ENCODE measurements at places on chromosomes 3 and 15. TPM values are rescaled to one million over a fixed set of nuclear protein-coding genes. Genes with fewer than 3 reads are reported as not detected.

The INSYN1 gene
- total RNA-seq = not detected

GRCh38 chr3:65723985-65724384 lies 314.7 kb downstream of the MAGI1 start:
- DNase-seq = no peak

- no peak for DNase-seq
Observed at GRCh38 chr15:101213147-101213546, 38.7 kb downstream of the CHSY1 start.

DNA sequence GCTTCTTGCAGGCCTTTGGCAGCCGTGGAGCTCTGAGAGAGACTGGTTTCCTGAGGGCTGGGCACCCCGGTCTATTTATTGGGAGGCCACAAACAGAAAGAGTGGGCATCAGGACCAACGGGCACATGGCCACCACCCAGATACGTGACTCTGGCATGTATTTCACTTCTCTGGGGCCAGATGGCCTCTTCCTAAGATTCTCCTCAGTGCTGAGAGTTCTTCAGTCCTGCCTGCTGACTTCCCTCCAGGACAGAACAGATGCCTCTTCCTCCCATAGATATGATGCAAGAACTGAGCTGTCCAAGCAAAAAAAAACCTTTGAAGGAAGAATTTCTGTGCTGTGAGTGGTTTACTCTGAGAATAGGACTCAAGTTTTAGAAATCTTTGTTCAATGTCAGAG lies 107.7 kb downstream of the IGF2BP2 start:
- no peak for DNase-seq

GRCh38 chr3:102206511-102207031 lies 228.2 kb upstream of the ZPLD1 start:
- DNase-seq = no peak

- no peak for DNase-seq
Observed at GRCh38 chr3:173957646-173958045, 560.1 kb downstream of the NLGN1 start.

DNA sequence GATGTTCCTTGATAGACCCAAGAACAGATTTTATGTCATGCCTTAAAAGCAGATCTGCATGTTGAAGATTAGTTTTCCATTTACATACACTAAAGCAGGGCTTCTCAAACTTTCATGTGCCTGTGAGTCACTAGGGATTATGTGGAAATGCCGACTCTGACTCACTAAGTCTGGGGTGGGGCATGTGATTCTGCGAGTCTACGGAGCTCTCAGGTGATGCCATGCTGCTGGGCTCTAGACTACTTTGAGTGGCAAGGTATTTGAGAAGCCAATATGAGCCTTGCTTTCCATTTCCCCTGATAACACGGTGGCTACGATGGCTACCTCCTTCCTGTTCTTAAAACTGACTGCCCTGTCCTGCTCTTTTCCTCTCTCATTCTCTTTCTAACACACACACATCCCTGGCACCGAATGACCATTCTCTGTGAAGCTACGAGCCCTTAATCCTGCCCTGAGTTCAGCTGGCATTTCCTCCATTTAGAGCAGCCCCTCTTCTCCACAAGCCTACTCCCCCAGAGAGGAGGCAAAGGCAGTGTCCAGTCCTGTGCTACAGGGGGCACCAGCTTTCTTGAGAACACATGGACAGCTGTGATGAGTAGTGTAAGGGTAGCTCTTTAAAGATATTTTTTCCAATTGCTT lies 39.7 kb upstream of the PYGO1 start:
- no peak for DNase-seq

- DNase-seq = no peak
Observed at GRCh38 chr15:41939986-41940385, 32.4 kb downstream of the EHD4 start.

The KLHDC8B gene
- 1.2 TPM for total RNA-seq

The ACKR2 gene
- 2.3 TPM for total RNA-seq

The ERICH6 gene
- 0.38 TPM for total RNA-seq

DNA sequence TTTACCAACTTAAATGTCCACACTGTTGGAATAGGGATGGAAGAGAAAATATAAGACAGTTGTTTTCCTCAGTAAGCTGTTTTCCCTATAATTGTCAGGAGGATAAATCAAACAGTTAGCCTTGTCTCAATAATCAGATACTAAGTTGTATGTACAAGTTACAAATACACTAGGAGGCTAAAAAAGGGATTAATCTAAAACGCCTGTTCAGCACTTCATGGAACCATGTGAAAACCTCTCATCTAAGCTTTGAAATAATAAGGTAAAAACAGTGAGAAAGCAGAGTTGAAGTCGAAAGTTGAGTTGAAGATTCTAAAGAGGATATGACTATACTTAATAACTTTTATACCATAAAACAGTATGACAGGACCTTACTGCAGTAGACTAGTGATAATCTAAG lies 62.0 kb downstream of the CALML4 start:
- DNase-seq = no peak

The CLDN1 gene
- not detected for total RNA-seq

- DNase-seq = no peak
Observed at GRCh38 chr3:172846103-172846561, 95.6 kb downstream of the ECT2 start.

DNA sequence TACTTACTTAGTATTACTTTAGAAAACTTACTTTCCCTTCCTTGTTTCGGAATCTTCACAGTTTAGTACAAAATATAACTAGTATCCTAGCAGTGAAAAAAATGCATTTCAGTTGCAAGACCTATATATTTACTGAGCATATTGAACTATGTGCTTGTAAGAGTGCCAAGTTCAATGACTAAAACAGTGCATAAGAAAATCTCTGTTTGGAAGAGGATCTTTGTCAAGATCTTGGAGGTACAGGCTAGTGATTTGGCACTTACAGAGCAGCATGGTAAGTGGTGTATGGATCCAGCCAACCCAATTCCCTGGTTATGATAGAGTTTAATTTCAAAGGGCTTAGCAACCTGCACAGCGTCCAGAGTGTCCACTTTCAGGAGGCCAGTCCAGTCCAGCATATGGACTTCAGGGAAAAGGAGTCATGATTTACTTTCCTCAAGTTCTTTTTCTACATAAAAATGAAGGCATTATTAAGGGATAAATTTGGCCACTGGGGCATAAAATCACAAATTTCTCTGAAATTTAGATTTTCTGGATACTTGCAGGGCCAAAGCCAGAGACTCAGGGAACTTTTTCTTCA lies 625.8 kb upstream of the BCHE start:
- no peak for DNase-seq

DNA sequence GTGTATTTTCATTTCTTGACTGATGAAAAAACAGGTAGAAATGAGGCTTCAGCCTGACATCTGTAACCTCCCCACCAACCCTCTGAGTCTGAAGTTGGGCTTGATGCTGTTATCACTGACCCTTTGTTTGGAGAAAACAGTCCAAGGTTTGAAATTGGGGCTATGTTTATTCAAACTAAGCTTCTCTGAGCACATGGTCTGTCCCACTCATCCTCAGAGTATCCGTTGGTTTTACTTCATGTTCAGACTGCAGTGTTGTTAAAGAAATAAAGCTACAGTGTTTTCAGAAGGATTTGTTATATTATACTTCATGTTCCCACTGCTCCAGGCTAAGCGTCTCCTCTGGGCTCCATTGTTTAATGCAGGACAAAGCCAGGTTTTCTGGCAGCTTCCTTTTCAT lies 6.0 kb downstream of the MAPKBP1 start:
- DNase-seq = no peak

- DNase-seq = no peak
Observed at GRCh38 chr15:38888701-38889221, 324.1 kb upstream of the RASGRP1 start.

DNA sequence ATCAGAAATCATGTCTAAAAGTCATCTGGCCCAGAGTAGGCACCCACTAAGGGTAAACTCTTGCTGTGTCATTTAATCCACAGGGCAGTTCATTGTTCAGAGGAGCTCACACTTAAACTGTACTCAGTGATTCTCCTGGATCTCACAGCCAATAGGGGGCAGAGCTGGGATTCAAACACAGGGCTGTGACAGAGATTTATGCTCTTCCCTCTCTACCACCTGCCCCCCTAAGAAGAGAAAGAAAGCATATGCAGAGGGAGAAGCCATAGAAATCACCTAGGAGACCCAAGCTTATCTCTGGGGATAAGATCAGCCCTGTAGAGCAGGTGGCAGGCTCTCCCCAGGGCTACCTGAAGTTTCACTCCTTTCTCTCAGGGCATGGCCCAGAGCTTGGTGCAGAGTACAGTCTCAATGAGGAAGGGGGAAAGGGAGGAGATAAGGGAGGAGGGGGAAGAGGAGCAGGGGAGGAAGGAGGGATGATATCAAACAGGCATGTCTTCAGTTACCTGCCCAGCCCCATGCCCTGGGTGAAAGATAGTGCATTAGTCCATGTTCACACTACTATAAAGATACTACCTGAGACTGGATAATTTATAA lies 51.8 kb upstream of the ADPGK start:
- DNase-seq = no peak

DNA sequence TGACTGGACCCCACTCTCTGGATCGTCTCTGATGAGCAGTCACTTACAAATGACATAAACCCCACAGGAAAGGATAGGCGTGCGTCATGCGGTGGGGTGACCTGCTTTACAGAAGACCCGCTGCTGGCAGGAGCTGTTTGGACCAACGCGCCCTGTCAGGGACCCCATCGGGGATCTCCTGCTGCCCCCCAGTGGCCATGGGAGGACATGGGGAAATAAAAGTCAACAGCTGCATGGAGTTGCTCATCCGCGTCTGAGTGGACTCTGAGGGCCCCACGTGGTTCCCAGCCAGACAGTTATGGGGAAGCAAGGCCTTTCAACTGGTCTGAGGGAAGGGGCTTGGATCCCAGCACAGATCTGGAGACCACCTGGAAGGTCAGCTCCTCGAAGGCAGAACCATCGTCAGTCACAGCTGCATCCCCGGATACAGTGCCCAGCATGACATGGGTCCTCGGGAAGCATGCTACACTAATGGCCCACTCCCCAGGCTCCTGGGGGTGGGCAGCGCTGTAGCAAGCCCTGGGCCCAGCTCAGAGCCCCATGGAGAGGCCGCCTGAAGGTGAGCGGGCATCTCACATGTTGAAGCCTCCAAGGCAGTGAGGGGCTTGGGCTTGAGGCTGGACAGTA lies 32.1 kb downstream of the PTH1R start:
- DNase-seq = peak; percentile 84

- no peak for DNase-seq
Observed at GRCh38 chr3:8882642-8883041, 80.6 kb downstream of the RAD18 start.

- DNase-seq = no peak
Observed at GRCh38 chr15:73078722-73079121, 26.5 kb downstream of the NEO1 start.

The MON1A gene
- total RNA-seq = 9.7 TPM

DNA sequence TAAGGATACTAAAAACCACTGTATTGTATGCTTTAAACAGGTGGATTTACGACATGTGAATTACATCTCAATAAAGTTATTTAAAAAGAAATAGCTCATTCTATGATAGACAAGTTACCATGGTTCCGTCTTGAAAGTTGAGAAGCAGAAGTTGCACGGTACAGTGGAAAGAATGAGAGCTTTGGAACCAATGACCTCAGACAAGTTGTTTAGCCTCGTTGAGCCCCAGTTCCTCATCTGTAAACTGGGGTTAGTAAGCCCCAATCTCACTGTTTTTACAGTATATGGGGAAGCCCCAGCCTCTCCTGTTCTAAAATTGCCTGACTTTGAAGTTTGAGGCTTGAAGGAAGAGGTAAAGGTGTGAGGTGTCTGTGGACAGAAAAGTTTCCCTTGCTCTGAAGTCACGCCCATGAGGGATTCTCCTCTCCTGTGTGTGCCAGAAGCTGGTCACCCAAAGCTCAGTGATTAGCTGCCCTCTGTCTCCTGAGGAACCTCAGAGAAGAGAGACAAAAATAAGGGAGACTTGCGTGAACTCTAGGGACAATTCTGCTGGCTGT lies 10.0 kb downstream of the CRYGS start:
- peak; percentile 31 for DNase-seq

GRCh38 chr3:167691366-167691765 lies 37.6 kb upstream of the WDR49 start:
- DNase-seq = peak; percentile 53

DNA sequence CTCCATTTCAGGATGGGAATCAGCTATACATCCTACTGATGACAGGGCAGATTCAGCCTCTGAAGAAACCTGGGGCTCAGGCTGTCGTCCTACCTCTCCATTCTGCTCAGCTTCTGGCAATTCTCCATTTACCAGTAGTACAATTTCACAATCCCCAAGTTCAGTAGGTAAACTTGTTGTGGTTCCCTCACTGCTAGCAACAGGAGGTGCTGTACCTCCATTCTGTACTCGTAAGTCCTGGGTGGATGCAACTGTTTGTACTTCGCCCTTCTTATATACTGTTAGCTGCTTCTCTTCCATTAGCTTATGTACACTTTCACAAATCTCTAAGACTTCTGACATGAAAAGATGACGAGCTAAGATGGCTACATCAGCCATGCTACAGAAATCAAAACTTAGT lies 11.6 kb downstream of the ZBTB11 start:
- no peak for DNase-seq

- DNase-seq = no peak
Observed at GRCh38 chr3:30913176-30913575, 18.7 kb upstream of the GADL1 start.

The PLOD2 gene
- total RNA-seq = 0.53 TPM

- DNase-seq = no peak
Observed at GRCh38 chr3:148318240-148318639, 379.5 kb upstream of the AGTR1 start.

DNA sequence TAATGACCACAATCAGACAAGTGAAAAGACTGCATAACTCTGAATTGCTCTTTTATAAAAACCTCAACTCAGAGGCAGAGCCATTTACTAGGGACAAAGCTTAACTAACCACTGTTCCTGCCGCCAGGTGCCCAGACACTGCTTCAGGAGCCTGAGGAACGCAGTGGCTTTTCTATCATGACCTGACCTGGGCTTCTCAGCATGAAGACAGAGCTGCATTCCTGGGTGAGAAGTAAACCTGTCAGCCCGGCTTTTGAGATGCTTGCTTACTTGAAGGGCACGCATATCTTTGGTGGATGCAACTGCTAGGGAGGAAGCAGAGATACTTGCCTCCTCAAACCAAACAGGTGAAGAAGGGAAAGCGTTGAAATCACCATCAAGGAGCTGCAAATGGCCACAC lies 7.9 kb downstream of the LRRC31 start:
- DNase-seq = no peak
